ENCODE measurements at places on chromosomes 6 and 20.

DNA sequence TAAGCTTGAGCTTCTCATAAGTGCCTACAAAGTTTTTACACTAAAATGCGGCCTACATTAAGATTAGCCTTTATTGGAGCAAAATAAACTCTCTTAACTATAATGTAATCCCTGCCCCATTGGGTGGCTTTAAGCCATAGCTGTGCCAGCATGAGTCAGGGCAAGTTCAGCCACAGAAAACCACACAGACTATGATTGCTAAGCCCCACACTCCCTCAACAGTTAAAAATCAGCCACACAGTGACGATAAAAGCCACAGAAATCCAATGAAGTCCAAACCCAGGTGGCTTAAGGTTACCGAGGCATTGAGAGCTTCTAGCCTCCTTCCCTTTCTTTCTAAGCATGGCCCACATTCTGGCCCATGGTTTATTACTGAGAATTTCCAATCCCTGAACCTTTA is 61.6 kb downstream of the GRM1 start:
- peak; percentile 12 for DNase-seq

DNA sequence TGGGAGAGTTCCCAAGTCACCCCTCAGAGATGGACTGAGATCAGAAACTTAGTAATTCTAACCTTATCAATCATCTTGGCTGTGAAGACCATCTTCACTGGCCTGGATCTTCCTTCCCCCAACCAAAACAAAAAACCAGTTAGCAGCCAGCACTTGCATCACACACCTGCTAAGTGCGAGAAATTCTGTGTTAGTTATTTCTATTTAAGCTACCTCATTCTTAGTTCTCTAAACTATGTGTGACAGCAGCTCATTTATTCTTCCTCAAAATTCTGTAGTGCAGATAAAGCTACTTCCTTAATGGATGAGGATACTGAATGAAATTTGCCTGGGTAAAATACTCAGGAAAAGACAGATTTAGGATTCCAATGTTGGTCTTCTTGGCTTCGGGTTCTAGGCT is 18.2 kb upstream of the TAGAP start:
- no peak for DNase-seq

- no peak for DNase-seq
Observed at GRCh38 chr20:6305536-6305935, 182.7 kb upstream of the FERMT1 start.

GRCh38 chr20:51140671-51141070 is 117.8 kb upstream of the KCNG1 start:
- no peak for DNase-seq

- DNase-seq, result no peak
Observed at GRCh38 chr6:3724451-3725144, 26.9 kb downstream of the PXDC1 start.

- DNase-seq, result no peak
Observed at GRCh38 chr6:1384549-1385128, 4.7 kb upstream of the FOXF2 start.

- DNase-seq, result no peak
Observed at GRCh38 chr6:170385506-170385905, 78.9 kb downstream of the FAM120B start.

DNA sequence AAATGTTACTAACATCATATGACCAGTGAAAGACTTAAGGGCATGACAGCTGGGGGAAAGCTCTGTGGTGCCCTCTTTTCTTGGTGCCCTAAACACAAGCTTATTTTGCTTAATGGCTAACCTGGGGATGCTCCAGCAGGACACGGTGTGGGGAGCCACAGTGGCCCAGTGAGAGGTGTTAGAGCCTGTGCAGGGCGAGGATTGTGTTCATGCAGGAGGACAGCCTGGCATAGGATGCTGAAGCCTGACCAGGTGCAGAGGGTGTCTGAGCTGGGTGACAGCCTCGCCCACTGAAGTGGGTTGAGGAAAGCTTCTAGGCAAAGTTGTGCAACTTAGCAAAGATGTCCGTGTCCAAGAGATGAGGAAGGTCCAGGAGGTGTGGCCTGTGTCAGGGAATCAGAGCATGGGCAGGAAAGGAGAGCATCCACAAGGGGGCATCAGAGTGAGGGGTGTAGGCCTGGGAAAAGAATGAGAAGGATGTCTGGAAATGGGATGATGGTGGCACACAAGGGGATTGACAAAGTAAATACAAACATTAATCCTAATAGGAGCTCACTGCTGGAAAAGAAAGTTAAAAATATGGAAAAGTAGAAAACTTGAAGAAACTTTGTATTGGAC is 33.9 kb downstream of the SLC17A4 start:
- no peak for DNase-seq

- peak; percentile 50 for DNase-seq
Observed at GRCh38 chr20:9241232-9241692, 172.4 kb downstream of the PLCB4 start.

DNA sequence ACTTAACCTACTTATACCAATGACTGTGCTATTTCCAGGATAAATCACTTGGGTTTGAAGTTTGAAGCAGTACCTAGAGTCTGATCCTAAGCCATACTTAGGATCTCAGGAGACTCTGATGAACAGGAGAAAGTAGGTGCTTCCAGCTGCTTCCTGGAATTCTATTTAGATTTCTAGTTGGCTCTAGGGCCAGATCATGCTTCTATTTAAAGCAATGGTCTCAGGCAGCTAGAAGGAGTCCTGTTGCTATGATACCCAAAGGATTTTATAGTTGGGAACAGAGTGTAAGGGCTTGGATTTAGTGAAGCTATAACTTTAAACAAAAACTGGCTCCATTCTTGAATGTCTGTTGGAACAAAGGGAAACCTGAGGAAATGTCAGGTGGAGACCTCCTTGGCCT is 52.4 kb upstream of the TINAG start:
- DNase-seq, result no peak

DNA sequence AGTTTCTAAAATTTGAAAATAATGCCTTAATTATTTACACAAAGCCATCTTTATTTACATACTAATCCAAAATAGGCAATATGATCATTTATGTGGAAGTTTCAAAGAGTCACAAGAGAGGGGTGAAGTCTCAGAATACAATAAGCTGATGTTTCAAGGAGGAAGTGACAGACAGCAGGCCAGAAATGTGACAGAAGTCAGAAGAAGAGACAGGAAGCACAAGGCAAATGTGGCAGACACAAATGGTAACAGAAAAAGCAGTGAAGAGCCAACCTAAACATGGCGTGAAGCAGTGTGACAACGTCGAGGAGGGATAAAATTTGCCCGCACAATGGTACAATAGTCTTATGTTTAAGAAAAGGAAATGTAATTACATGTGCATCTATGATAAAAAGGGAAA is 59.8 kb downstream of the SHPRH start:
- no peak for DNase-seq

DNA sequence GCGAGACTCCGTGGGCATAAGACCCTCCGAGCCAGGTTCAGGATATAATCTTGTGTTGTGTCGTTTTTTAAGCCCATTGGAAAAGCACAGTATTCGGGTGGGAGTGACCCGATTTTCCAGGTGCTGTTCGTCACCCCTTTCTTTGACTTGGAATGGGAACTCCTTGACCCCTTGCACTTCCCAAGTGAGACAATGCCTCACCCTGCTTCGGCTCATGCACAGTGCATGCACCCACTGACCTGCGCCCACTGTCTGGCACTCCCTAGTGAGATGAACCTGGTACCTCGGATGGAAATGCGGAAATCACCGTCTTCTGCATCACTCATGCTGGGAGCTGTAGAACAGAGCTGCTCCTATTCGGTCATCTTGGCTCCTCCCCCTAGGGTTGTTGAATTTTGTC is 307.7 kb upstream of the DEFB115 start:
- DNase-seq, result no peak

- no peak for DNase-seq
Observed at GRCh38 chr6:134346932-134347545, 29.1 kb upstream of the SGK1 start.

GRCh38 chr6:42264852-42265390 is 47.3 kb upstream of the MRPS10 start:
- no peak for DNase-seq

DNA sequence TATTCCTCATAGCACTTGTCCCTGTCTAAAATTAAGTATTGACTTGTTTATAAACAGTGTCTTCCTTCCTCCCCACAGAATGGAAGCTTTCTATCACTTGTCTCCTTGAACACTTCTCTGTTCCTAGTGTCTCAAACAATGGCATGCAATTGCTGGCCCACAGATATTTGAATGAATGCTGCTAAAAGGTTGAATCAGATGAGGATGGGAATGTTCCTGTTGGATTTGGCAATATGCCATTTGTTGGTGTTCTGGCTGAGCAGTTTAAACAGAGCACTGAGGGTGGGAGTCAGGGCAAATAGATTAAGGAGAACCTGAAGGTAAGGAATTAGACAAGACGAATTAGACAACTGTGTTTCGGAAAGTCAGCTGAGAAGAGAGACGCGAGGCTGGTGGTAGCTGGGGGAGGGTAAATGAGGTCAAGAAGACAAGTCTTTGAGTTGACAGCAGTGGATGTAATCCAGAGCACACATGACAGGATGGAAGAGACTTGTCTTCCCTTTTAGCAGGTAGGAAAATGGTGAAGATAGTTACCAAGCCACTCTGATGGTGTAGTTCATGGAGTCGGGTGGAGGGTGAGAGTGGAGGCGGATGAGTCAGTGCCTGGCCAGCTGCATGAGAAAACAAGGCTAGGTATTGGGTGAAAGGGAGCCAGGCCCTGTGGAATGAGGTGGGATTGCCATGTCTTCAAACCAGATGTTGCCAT is 58.3 kb upstream of the GNRH2 start:
- DNase-seq, result peak; percentile 37

- DNase-seq, result peak; percentile 12
Observed at GRCh38 chr6:145112711-145113148, 622.6 kb downstream of the EPM2A start.

DNA sequence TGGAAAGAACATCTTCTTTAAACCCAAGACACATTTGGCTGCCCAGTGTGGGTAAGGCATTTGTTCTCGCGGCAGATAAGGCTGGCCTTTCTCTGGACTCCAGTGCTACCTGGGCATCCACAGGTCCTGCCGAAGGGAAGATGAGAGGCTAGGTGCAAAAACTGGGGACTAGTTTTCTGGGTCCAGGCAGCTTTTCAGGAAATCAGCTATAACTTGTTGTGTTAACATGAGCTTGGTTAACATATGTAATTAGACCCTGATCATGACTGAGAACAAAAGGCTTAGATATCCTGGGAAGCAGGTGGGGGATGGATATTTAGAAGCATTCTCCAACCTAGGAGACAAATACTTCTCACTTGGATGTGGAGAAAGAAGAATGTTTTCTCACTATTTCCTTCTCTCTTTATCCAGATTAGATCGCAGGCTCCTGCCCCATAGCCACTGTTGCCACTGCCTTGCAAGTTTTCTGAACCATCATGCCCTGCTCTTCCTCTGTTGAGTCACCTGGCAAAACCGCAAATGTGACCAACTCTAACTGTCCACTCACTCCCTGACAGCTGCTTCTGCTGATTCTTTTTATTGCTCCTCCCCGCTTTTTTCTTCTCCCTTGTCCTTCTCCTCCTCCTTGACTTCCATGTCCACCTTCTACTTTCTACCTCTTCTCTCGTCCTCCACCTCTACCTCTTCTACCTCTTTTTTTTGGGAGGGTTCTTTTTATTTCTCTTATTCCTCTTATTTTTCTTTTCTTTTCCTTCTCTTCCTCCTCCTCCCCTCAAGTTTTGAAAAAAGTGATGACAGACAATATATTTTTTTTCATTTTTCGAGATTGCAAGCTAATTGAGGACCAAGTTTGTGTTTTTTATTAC is 258.1 kb downstream of the UTRN start:
- DNase-seq, result no peak

DNA sequence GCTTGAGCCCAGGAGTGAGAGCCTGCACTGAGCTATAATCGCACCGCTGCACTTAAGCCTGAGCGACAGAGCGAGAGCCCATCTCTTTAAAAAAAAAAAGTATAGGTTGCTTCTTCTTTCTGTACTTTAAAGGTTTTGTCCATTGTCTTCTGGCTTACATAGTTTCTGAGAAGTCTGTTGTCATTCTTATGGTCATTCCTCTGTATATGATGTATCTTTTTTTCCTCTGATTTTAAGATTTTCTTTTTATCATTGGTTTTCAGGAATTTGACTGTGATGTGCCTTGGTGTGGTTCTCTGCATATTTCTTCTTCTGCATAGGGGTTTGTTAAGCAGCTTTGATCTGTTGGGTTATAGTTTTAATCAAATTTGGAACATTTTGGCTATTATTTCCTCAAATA is 29.1 kb downstream of the QRSL1 start:
- DNase-seq, result no peak

DNA sequence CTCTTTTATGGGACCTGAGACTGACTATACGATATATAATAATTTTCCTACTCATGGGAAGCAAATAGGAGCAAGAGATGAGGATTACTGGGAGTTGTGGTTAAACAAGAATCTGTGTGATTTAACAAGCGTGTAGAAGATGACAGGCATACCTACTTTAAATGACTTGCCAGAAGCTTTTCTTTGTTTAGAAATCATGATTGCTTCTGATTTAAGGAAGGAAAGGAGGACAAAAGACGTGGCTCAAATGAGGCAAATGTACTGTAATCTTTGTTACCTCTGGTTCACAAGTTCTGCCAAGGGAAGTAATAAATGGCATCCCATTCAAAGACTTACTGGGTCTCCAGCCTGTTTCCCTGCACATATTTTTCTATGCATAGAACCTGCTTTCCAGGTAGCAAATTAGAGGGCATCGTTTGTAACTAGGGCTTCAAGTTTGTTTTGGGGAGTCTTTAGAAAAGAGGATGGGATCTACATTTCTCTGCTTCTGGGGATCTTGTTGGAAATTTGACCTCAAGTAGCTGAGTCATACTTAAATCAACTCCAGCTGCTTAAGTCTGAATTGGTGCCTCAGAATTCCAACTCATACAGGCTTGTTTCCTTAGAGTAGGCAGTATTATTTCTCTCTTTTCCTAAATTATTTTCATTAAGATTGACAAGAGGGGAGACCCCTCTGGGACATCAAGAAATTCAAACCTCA is 2.9 kb upstream of the TRMT11 start:
- DNase-seq, result no peak

DNA sequence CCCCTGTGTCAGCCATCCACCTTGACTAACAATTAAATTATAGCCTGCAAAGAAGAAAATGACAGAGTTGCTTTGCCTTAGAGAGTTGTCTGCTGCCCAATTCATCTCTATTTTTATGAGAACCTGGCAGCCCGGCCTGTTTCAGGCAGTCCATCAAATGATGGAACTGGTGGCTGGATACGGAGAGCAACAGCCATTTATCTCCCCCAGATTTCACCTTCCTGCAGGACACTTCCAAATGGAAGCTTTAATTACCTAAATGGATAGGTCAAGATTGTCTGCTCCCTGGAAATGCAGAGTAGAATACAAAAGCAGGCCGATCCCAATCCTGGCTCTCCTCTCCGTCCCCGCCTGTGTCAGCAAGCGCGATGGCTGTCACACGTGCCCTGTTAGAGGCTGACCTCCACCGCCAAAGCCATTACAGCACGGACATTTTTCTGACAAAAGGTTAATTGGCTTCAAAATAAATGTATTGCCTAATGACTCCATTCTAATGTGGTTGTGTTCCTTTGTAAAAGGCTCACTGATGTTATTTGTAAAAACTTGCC is 86.7 kb downstream of the PACRG start:
- DNase-seq, result no peak

- no peak for DNase-seq
Observed at GRCh38 chr6:129287231-129288177, 404.6 kb downstream of the LAMA2 start.

GRCh38 chr6:157763904-157764177 is 59.2 kb upstream of the SNX9 start:
- no peak for DNase-seq

Measured in epithelial cell of prostate (primary cell).